Activated naive CD8-positive, alpha-beta T cell treated with anti-CD3 and anti-CD28 coated beads for 36 hours (primary cell): ENCODE measurements at places on chromosomes 3 and 15. TPM values are rescaled to one million over a fixed set of nuclear protein-coding genes. Genes with fewer than 3 reads are reported as not detected.

DNA sequence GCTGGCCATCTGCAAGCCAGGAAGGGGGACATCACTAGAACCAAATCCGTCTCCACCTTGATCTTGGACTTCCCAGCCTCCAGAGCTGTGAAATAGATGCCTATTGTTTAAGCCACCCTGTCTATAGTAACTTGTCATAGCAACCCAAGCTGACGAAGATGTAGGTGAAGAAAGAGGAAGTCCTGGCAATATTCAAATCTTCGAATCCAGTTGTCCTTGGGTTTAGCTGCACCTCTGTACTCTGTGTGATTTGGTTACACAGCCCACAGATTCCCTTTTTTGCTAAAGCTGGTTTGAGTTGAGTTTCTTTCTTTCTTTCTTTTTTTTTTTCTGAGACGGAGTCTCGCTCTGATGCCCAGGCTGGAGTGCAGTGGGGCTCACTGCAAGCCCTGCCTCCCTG lies 68.0 kb upstream of the XCR1 start:
- no peak for DNase-seq

DNA sequence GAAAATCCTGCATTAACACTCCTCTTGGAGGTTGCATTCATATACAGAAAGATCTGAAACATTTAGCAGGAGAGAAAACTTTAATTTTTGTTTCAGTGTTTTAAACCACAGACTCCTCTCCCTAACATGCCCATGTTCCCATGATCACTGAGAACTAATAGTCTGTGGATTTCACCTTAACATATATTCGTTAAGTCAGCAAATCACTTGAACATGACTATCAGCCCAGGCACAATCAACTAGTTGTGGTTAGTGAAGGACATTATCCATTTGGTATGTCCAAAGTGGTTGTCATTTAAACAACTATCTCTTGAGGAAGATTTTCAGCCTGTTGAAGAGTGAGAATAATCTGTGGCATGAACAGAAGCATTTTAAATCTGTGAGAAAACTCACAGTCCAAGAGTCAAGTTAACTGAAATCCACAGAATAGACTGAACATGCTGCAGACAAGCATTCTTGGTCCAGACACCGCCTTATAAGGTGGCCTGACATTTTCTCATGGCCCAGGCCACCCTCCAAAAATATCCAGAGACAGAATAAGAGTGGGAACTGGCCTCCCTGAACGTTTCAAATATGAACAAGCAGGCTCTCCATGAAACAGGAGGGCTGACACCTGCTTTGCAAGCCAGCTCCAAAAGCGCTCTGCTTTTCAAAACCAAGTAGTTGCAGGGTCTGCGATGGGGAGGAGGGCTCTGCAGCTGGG lies 39.9 kb upstream of the ADCY5 start:
- no peak for DNase-seq

DNA sequence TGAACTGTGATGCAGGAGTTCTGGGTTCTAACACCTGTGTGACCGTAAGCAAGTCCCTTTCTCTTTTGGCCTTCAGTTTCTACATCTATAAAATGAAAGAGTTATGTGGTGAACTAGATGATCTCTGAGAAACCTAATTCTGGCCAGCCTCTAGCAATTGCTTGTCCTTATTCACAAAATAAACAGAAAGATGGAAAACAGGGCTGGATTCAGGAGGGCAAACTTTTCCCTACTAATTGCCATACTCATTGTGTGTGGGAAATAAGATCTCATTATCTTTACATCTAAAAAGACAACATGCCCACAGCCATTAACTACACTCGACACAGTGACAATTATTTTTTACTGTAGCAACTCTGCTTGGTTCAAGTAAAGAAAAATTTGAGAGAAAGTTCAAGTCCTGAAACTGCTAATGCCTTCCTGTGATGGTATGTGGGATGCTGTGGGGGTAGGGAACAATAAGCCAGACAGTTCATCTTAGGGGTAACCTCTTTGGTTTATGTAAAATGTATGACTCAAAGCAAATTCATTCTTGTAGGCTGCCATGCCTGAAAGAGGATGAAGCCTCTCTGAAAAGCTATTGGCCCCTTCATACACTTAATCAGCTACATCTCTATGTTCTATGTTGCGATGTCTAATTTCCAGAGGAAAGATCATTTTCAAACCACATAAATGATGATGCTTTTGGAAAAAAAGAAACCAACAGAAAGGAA lies 177.6 kb upstream of the BCL6 start:
- no peak for DNase-seq

GRCh38 chr3:66082679-66083078 lies 44.0 kb upstream of the MAGI1 start:
- no peak for DNase-seq

DNA sequence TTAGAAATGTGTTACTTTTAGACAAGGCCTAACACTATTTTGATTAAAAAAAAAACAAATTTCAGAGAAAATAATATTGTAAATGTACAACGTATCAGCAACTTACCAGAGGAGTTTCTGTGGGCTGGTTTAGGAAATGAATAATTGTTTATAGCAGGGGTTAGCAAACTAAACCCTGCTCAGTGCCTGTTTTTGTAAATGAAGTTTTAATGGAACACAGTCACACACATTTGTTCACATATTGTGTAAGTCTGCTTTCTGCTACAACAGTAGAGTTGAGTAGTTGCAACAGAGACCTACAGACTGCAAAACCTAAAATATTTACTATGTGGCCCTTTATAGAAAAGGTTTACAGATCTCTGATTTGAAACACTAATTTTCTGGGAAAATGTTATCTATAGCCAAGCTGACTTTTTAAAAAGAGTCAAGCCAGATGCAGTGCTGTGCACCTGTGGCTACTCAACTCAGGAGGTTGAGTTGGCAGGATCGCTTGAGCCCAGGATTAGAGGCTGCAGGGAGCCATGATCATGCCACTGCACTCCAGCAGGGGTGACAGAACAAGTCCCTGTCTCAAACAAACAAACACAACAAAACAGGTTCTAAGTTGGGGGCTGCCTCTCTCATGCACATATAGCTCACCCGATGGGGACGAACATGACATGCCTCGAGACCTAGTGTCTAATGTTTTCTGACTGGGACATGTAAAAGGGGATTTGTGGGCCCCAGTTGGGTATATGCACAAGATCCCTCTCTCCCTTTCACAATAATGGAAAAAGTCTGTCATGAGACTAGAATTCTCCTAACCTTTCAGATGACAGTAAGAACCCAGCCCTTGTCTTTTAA lies 182.5 kb downstream of the TNIK start:
- no peak for DNase-seq

DNA sequence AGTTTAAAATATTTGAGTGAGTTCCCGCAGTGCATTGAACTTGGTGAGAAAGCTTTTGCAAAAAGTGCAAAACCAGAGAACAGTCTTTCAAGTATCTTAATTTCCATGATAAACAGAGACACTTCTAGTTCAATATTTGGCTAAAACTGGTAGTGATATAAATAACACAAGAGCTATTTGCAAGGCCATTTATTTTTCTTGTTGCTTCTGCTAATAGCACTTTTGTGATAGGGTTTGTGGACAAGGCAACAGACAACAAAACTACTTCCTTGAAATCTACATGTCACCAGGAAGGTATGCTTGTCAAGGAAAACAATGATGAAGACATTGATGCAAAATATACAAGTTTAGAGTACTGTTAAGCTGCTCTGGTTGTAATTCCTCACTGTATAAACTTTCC lies 1225.1 kb downstream of the OTOL1 start:
- DNase-seq: no peak

- DNase-seq: no peak
Measured at GRCh38 chr15:63877713-63878271, 44.0 kb upstream of the HERC1 start.

- DNase-seq: no peak
Measured at GRCh38 chr3:15498431-15499214, 22.9 kb downstream of the COLQ start.

DNA sequence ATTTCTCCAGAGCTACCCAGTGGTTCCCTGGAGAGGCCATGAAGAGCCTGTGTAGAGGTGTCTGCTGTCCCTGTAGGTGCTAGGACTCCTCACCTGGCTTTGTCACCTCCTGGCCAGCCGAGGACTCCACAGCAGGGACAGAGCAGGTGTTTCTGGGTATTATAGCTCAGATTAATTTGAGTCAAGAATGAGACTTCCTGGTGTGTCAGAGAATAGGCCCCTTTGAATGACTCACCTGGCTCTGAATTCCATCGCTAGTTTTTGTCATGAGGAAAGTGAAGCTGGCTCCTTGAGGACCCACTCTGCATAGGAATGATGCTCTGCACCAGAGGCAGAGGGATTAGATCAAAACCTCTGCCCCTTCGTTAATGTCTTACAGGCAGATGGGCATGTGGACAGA lies 167.5 kb upstream of the TOPAZ1 start:
- no peak for DNase-seq

- DNase-seq: no peak
Measured at GRCh38 chr15:37137221-37137620, 36.9 kb upstream of the MEIS2 start.

GRCh38 chr3:70829092-70829491 lies 516.7 kb upstream of the MDFIC2 start:
- DNase-seq: no peak

DNA sequence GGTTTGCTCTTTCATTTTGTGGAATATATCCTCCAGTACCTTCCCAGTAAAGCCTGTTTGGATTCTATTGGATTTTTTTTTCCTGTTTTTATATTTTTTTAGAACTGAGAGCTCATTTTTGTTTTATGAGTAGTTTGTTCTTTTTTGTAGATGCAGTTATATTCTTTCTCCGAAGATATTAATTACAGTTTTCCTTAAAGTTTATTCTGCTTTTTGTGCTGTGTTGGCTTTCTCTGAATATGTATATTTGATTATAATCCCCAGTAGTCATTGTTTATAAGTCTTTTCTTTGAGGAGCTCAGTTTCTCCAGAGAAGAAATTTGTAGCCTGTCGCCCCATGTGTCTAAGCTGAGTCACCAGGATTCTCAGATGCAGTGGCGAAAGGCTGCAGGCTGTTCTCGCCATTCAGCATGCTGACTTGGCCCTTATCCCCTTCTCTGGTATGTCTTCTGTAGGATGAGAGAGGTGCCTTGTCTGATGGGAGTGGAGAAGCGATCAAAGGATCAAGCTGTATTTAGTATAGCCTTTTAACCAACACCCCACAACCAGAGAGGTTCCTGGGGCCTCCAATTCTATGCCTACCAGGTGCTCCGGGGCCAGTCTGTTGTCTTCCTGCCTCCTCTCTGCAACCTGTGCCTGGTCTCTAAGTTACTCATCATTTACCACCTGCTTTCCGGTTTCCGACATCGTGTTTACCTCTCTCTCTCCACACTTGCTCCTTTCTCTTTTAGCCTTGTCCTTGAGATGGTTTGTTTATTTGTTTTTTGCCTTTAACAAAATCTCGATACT lies 31.7 kb upstream of the MFSD1 start:
- DNase-seq: no peak

- no peak for DNase-seq
Measured at GRCh38 chr3:105094588-105094987, 272.1 kb upstream of the ALCAM start.

DNA sequence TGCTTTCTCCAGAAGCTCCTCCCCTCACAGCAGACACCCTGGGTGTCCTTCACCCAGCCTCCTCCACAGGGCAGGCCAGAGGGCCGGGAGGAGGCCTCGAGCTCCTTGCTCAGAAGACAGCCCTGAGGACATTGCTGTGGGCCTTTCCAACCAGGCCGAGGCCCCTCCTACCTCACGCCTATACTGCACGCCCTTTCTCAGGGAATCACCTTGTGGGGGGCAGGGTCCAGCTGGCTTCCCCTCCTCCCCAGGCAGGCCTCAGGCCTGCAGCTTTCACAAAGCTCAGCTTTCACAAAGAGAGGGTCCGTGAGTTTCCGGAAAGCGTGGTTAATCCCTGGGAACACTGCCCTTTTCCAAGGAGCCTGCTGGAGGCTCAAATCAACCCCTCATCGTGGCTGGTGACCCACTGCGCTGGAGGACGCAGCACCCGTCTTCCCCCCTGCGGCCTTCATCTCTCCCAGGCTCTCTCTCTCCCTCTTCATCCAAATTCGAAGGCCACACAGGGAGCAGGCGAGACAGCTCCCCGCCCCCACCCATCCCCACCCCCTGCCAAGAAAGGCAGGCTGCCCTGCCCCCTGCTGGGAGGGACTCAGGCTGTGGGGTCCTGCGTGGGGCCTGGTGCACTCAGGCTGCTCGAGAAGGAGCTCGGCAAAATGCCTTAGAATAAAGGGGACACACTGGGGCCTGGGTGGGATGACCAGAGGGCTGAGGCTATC lies 79.4 kb downstream of the OCA2 start:
- no peak for DNase-seq

DNA sequence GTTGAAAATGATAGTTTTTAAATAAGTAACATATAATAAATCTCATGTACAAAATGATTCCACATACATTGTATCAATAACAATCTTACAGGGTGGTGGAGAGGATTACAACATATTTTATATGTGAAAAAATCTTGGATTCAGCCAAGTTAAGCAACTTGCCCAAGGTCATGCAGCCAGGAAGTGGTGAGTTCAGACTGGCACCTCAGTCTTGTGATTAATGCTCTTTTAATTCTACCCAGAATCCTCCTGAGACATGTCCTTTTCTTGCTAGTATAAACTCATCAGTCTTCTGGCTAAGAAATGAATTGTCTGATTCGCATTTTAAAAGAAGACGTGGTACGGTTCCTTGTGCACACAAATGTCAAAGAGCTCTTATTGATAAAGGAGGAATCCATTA lies 4.5 kb upstream of the MYRIP start:
- no peak for DNase-seq

DNA sequence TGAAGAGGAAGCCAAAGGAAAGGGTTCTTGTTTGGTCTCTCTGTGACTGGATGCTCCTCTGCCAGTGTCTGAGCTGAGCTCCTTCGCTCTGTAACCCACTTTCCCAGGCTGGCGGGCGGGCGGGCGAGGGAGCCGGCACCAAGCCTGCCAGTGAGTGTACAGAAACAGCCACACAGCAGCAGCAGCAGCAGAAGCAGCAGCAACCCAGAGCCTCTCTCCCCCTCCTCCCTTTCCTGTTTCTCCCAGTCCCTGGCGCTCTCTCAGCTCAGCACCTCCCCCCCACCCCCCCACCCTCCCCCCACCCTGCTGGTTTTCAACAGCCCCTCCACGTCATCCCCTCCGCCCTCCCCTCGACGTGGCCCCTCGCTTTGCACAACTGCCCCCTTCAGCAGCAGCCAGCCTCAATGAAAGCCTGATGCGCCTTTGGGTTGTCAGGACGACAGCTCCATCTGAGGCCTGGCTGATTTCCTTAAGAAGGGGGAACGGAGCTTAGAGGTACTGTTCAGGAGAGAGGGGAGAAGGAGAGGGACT lies at the start of gene LSAMP:
TSS of gene LSAMP (minus strand) at position 177 of the 531 bp plus-strand sequence.
- DNase-seq: no peak

- no peak for DNase-seq
Measured at GRCh38 chr15:93072411-93073394, 16.3 kb downstream of the RGMA start.

DNA sequence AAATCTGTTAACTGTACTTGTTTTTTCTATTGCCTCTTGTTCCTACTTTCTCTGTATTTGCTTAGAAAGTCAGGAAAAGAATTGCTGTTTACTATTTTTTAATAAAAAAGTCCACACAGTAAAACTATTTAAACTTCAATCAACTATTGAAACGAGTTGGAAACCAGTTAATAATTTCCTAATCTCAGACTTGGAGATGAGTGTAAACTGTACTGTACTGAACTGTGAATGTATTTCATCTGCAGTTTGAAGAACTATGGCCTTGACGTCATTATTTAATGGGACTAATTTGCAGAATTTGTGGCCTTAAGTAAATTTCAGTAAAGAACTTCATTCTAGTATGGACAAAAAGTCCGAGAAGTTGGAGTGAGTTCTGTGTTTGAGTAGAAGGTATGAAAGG lies 89.1 kb downstream of the LRRC28 start:
- DNase-seq: no peak

TIGIT gene
- total RNA-seq: 16.4 TPM

CA12 gene
- 0.39 TPM for total RNA-seq

FBXW12 gene
- total RNA-seq: not detected

SENP7 gene
- total RNA-seq: 10.1 TPM

PARP15 gene
- 8.7 TPM for total RNA-seq

THPO gene
- not detected for total RNA-seq

ALPK3 gene
- 0.04 TPM for total RNA-seq

SCN11A gene
- 0.08 TPM for total RNA-seq
